Hematopoietic multipotent progenitor cell treated with erythropoietin and hydrocortisone succinate and interleukin-3 and kit ligand, for 8 days (in vitro differentiated cells): ENCODE measurements at places on chromosomes 13 and 19.

DNA sequence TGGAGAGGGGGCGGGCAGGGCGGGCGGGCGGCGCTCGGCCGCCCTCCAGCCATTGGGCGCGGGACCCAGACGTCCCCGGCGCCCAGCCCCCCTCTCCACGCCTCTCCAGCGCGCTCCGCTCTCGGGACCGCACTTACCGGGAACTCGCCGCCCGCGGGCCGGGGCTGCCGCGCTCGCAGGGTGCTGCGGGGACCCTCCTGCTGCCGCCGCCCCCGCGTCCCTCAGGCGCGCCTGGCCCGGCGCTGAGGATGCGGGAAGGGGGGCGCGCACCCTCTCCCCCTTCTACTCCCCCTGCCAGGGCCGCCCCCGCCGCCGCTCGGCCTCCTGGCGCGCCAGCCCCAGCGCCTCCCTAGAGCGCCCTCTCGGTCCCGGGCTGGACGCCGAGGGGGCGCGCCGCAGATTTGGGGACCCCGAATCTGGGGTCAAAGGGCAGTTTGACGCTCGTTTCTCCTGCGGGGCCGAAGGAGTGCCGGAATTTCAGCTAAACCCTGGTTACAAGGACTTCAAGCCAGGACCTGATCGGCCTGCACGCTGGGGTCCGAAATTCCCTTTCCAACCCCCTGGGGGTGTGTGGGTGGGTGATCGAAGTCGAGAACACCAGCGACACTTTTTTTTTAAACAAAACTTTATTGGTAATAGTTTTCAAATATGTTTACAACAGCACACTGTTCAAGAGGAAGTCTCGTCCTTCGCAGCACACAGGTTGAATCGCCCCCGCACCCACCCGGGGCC, 696 bp upstream of the SAMD1 start:
- DNase-seq = peak; percentile 85

DNA sequence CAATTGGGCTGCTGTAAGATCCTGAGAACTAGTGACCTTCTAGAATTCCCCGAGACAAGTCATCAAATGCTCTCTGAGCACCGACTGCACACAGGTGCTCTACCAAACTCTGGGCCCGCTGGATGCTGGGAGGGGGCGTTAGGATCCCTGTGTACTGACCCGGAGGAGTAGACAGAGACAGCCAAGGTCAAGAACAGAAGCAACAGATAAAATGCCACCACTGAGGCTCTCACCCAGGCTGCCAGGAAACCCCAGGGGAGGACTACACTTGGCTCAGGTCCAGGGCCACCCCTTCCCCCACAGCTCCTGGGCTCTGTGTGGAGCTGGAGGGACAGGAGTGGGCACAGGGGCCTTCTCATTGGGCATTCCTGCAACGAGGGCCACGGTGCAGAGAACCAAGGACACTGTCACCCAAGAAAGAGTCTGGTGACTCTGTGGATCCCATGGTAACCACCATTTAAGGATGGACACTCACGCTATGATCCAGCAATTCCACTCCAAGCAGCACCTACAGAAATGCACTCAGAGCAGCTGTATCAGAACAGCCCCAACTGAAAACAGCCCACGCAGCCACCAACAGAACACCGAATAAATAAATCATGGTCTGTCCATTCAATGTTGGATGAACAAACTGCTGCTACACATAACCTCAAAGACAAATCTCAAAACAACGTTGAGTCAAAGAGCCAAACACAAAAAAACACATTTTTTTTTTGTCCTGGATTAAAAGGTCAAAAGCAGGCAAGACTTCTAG, 16.8 kb upstream of the SLC35E1 start:
- DNase-seq = peak; percentile 23

DNA sequence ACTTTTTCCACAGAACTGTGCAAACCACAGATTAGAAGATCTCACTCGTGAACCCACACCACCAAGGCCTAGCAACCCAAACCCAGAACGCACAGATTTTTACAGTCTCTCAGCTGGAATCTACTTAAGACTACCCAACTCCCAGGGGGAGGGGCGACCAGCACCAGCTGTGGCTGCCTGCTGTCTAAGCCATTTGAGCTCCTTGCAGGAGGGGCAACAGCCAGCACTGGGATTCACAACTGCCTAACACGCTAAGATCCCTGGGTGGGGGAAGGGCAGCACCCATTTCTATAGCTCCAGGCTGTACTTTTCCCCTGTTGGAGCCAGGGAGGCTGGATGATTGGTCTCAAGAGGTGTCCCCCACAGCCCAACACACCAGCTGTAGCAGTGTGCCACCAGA, 368.8 kb downstream of the SUCLA2 start:
- DNase-seq = no peak

- DNase-seq = no peak
Measured at GRCh38 chr19:51644636-51645271, 1.9 kb downstream of the SIGLEC14 start.

GRCh38 chr19:19540715-19541515, 2.9 kb downstream of the CILP2 start:
- DNase-seq = peak; percentile 58

DNA sequence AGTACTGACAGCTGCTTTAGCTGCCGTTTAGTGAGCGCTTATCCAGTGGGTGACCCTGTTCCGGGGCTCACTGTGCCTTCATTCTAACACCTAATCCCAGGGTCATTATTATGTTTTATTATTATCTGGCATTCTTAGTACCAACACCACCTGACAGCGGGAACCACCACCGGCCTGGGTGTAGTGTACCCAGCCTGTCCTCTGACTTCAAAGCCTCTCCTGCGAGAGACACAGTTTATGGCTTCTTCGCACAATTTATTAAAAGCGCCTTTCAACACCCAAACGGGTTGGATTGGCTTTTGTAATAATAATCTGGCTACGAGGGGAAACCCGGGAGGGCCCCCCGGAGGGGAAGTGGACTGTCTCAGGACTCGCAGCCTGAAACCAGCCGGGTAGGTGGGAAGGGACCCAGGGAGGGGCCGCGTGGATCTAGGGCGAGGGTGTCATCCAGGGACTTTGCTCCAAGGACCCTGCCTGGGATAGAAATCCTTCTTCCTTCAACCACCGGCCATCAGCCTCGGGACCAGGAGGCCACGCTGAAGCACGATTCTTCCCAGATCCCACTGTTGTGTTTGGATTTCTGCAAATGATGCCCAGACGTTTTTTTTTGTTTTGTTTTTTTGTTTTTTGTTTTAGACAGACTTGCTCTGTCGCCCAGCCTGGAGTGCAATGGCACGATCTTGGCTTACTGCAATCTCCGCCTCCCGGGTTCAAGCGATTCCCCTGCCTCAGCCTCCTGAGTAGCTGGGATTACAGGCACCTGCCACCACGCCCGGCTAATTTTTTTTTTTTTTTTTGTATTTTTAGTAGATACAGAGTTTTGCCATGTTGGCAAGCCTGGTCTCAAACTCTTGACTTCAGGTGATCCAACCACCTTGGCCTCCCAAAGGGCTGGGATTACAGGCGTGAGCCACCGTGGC, 1.6 kb upstream of the ZBTB7A start:
- DNase-seq = peak; percentile 47

GRCh38 chr19:49820125-49820524, 2.0 kb downstream of the MED25 start:
- peak; percentile 96 for DNase-seq
